ENCODE measurements at places on chromosomes 2 and 18.

GRCh38 chr18:43396266-43396665 is 119.0 kb upstream of the SYT4 start:
- DNase-seq: no peak

GRCh38 chr2:64331849-64332699 is 121.9 kb upstream of the LGALSL start:
- no peak for DNase-seq

DNA sequence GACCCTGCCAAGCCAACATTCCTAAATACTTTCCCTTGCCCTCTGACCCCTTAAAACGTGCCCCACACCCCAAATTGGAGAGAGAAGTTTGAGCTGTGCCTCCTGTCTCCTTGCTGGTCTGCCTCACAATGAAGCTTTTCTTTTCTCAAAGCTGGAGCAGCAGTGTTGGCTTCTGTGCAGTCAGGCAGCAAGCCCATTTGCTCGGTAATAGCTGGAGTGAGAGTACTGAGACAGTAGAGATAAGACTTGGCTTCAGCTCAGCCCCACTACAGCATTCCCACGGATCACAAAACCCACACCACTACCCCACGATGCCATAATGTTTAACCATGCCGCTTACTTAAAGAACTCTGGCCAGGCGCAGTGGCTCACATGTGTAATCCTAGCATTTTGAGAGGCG is 73.0 kb downstream of the NCAPH start:
- DNase-seq: no peak

DNA sequence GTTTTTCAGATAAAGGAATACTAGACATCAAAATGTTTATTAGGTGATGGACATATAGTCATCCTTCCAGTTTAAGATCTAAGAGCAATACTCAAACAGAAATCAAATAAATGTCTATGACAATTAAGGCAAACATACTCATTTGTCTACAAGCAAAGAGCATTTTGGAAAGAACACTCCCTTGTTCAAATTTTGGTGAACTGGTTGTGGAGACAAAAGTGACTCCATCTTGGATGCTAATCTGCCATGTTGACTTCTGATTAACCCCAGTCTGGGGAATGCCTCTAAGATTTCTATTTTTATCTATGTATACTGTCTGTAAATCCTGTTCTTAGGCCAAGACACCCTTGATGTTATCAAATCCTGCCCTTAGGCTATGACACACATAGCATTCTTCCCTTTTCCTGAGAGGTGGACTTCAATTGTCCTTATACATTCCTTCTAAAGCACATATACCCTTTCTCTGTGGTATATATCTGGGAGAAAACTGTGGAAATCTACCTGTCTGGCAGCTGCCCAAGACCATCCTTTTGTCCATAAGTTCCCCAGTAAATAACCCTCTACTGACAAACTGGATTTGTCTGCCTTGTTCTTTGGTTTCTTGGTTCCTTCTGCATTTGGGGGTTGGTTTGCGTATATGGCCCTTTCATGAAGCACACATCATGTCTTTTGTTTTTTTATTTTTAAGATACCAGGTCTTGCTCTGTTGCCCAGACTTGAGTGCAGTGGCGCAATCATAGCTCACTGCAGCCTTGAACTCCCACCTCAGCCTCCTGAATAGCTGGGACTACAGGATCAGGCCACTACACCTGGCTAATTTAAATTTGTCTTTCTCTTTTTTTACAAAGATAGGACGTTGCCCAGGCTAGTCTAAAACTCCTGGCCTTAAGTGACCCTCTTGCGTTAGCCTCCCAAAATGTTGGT is 12.5 kb upstream of the PLEKHM3 start:
- no peak for DNase-seq

DNA sequence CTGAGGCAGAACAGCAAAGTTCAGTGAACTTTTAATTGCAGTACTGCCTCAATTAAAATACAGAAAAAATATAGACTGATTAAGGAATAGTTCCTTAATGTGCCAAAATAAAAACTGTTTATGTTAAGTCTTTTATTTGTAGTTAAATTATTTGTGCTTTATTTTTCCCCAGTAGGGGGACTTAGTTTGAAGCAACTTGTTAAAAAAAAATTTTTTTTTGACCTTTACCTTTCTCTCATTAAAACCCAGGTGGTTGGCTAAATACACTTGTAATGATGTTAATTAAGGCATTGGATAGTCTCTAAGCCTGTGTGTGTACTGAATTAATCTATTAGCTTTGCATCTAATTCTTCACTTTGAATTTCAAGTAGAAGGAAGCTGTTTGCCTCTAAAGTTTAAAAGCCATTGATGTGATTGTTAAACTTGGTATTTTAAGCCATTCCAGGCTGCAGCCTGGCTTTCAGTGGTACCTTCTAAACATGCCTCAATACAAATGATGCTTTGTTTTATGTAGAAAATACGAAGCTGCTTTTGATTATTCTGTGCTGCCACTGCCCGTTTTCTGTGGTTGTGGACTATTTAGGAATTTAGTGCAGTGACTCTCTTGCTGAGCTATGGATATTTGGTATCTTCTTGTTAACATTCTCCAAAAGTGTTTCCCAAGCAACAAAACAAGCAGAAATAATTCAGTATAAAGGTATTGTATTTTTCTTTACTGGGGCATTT is 102.9 kb downstream of the TANC1 start:
- DNase-seq: no peak

GRCh38 chr18:62606106-62606505 is 83.3 kb downstream of the ZCCHC2 start:
- DNase-seq: no peak

- no peak for DNase-seq
Measured at GRCh38 chr18:38009320-38009719, 443.7 kb upstream of the CELF4 start.

DNA sequence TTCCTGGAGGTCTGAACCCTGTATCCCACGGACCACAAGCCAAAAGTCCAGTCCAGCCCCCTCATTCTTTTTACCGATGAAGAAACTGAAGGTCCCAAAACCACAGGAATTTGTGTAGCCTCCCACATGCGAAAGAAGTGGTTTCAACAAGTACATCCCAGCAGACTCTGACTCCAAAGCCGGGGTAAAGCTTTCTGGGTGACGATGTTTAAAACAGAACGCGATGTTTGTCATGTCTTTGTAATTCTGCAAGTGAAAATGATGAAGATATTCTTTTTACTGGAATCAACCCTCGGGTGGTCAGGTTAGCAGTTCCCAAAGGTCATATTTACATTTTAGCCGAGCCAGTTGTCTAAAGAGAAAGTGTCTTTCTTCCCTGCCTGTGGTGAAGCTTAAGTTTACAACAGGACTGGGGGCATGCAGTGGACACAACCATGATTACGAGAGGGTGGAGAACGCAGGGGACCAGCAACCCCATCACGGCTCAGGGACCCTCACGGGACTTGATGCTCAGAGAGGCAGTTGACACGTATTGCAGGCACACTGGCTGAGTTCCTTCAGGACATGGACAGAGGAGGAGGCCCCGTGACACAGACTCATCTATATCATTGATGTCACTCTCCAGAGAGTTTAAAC is 17.8 kb upstream of the TMEM131 start:
- no peak for DNase-seq

DNA sequence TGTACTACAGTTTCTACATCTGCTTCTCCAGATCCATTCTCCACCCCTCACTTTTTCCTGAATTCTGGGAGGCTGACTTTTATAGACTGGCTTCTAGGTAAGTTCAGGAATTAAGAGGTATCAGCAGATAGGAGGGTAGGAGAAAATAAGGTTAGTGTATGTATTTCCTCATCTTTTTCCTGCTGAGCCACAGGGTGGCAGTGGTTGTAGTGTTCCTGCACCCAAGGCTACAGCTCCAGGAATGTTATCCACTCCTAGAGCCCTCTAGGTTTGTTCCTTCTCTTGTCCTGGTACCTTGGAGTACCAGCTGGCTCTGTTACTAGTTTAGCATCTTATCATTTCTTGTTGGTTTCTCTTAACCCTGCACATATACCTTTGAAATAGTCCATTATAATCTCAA is 40.7 kb upstream of the C2orf66 start:
- DNase-seq: no peak

All from stimulated activated CD8-positive, alpha-beta memory T cell treated with anti-CD3 and anti-CD28 coated beads, Interleukin-15, amount 100 ng/mL, for 24 hours (primary cell).